ENCODE measurements at places on chromosomes 2 and 18.

DNA sequence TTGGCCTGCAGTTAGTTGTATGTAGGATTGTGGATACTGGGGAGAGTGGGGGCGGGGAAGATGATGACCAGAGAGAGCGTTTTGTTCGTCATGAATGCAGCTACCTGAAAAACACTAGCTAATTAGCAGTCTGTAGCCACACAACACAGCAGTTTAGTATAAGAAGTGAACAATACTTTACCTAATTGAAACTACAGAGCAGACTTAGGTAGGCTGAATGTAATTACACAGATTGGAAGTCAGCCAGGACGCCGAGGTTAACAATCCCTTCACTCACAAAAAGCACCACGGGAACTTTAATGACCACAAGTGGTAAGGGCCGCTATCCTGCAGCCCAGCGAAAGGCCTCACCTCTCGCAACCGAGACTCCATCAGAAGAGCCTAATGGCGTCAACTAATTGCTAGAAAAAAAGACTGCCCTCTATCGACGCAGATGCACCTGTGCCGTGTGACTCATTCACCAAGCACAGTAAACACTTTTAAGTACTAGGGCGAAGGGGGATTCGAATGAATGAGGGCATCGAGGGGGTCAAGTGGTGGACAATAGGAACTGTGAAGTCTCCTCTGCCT lies 591.0 kb downstream of the ARHGAP15 start:
- no peak for DNase-seq

DNA sequence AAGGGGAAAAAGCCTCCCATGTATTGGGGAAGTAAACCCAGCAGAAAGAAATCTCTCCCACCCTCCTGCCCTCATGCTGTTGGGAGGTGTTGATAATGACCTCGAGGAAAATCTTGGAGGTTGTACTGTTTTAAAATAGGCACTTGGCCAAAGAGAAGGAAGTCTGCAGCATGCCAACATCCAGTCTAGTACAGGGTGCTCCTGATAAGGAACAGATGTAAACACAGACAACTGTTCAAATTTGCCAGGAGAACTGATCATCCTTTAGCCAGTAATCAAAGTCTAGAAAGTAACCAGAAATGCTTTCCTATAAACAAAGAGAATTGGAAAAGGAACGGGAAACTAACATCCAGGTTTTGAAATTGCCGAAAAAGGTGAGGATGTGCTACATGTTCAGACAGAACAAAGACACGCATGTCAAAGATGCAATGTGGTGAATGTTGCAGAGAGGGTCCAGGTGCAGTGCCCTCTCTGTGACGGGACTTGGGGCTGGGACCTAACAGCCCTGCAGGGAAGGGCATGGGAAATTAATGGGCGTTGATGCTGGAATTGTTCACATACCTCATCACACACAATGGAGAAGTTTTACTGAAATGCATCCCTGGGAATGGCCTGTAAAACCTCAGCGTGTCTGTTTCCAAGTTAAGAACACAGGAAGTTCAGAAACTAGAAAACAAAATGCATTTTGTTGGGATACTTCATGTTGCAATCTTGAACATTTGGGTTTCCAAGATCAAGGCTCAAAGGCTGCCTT lies 125.7 kb upstream of the RND3 start:
- DNase-seq = no peak

DNA sequence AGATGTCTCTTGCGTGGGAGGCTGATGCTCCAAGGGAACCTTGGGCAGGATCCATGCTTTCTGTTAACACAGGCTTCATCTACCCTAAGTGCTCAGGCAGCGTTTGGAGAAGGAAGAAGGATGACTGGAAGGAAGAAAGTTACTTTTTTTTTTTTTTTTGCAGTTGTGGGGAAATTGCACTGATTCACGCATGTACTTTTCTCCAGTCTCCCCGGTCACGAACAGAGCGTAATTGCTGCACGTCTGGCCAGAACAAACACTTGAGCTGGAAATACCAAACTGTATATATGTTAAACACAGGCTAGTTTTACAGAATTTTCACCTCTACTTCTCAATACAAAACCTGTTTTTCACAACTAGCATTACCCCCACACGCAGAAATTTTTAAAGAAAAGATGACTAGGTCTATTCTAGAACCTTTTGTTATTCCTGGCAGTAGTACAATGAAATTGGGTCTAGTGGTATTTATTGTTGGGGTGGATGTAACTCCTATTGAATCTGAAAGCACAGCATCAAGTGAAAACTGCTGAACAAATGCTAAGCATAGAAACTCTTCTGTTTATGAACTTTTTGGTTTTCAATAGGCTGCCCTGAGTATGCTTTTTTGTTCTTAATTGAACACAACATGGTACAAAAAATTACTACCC lies 9.3 kb upstream of the SCYGR5 start:
- no peak for DNase-seq

- DNase-seq = no peak
Measured at GRCh38 chr2:117853873-117854272, 39.4 kb downstream of the DDX18 start.

DNA sequence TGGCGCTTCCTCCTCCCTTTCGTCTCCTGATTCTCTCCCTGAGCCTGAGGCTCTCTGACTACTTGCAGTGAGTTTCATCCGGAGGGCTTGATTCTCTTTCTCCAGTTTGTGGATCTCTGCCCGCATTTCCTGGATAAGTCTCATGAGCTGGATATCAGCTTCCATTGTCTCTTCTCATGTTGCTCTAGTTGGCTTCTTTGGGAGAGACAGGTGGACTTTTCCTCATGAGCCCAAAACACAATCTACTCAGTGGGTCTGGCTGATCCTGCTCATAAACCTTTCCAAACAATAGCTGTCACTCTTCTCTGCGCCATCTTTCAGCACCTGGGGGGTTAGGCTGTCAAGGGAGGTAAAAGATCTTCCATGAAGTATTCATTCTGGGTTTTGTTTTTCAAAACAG lies at the start of gene CCDC195:
Gene CCDC195 (minus strand): TSS at position 165 of the 400 bp plus-strand sequence. CDS start 0 bp downstream, at position 165.
- no peak for DNase-seq

Measured in stimulated activated CD4-positive, alpha-beta T cell treated with anti-CD3 and anti-CD28 coated beads, Interleukin-1b, Interleukin-23, amount 100 ng/mL, for 1 hour (primary cell).